ENCODE measurements at places on chromosomes 3 and 15. TPM values are rescaled to one million over a fixed set of nuclear protein-coding genes. Genes with fewer than 3 reads are reported as not detected.

DNA sequence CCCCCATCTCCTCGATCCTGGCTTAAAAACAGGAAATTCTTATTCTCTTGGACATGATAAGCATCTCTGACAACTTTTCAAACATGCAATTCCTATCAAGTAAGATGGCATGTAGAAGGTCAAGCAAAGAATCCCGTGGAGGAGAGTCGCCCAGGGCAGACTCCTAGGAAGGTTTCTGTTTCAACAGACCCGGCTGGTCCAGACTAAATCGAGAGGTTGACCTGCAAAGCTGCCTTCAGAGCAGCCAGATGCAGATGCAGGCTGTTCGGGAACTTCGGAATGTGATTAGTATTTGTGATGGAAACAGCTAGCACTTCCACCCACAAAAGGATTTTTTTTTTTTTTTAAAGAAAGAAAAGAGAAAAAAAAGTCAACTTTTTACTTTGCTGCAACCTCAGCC, 216.8 kb downstream of the NR1D2 start:
- DNase-seq, result no peak

The GYG1 gene
- total RNA-seq, result 27.4 TPM

GRCh38 chr15:80455051-80455648, 51.0 kb downstream of the ARNT2 start:
- no peak for DNase-seq

- no peak for DNase-seq
Observed at GRCh38 chr3:53491276-53491675, 3.1 kb upstream of the CACNA1D start.

The POLQ gene
- 0.23 TPM for total RNA-seq

DNA sequence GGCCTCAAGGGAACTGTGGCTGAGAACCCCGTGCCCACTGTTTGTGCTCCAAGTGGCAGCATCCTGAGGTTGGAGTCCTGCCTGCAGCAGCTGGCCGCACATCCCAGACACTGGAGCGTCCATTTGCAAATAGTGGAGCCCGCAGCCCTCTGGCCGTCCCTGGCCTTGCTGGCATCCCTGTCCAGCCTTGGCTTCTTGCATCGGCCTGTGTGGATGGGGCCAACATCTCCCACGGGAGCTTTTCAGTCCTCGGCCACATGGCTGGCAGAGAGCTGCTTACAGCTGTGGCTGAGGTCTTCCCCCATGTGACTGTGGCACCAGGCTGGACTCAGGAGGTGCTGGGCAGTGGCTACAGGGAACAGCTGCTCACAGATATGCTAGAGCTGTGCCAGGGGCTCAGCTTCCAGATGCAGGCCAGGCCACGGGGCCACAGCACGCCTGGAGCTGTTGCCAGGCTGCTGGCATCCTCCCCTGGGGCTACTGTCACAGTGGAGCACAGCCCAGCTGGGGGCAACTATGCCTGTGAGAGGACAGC, 71.2 kb downstream of the FAM43A start:
- no peak for DNase-seq

DNA sequence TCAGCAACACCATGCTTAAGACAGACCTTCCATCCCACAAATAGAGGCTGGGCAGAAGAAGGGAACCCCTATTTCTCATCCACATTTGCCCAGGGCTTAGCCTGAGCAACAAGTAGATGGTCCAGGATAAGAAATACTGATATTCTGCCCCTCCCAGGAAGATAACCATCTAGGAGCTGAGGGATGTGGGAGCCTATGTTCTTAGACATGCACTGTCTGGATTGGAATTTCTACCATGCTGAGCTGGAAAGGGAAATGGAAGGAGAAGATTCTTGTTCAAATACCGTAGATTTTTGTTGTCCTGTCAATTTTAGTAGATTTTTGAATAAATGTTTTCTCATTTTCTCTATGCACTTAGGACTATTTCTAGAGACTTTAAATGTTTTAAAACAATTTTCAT, 450.7 kb upstream of the SEMA6D start:
- no peak for DNase-seq

- no peak for DNase-seq
Observed at GRCh38 chr3:74559261-74559660, 55.2 kb downstream of the CNTN3 start.

The PAQR5 gene
- not detected for total RNA-seq

- no peak for DNase-seq
Observed at GRCh38 chr15:58407778-58408177, 24.0 kb upstream of the LIPC start.

GRCh38 chr15:82810890-82811426, 1.5 kb downstream of the WHAMM start:
- DNase-seq, result no peak

The TNFSF10 gene
- 22.0 TPM for total RNA-seq

The C3orf20 gene
- 0.12 TPM for total RNA-seq

DNA sequence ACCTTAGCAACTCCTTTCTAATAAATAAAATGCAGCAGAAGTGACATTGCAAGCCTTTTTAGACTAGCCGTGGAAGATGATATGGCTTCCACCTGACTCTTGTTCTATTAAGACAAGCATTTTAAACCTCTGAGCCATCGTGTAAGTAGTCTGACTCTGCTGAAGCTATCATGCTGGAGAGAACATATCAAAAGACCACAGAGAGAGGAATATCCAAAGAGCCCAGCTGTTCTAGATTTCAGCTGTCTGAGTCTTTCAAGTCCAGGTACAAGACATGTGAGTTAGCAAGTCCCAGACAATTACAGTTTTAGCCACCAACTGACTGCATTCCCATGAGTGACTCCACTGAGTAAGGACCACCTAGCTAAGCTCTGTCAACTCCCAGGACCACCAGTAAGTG, 517.0 kb upstream of the NAALADL2 start:
- no peak for DNase-seq

DNA sequence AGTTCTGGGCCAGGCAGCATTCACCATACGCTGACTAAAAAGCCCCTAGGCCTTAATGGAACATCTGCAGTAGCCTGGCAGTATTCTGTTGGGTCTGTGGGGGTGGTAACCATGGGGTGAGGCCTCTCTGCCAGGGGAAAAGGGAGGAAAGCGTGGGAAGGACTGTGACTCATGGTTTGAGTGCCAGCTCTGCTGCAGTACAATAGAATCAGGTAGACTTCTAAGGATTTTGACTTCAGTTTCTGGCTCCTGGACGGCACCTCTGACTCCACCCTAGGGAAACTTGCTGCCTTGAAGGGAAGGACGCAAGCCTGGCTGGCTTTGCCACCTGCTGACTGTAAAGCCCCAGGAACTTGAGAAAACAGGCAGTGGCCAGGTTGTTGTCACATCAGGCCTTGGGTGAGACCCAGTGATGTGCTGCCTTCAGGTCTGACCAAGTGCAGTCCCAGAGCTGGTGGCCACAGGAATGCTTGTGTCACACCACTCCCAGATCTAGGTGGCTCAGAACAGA, 148.6 kb downstream of the SUCNR1 start:
- no peak for DNase-seq

- DNase-seq, result no peak
Observed at GRCh38 chr3:5093731-5094130, 28.4 kb upstream of the ARL8B start.

GRCh38 chr3:172347895-172348679, 100.2 kb downstream of the GHSR start:
- no peak for DNase-seq

The ZBTB20 gene
- 55.3 TPM for total RNA-seq

The SLC22A13 gene
- total RNA-seq, result 0.32 TPM

- no peak for DNase-seq
Observed at GRCh38 chr3:119676020-119676419, 1.2 kb downstream of the COX17 start.

GRCh38 chr3:94172695-94173310, 109.9 kb downstream of the NSUN3 start:
- no peak for DNase-seq

The MYO5A gene
- 58.4 TPM for total RNA-seq

DNA sequence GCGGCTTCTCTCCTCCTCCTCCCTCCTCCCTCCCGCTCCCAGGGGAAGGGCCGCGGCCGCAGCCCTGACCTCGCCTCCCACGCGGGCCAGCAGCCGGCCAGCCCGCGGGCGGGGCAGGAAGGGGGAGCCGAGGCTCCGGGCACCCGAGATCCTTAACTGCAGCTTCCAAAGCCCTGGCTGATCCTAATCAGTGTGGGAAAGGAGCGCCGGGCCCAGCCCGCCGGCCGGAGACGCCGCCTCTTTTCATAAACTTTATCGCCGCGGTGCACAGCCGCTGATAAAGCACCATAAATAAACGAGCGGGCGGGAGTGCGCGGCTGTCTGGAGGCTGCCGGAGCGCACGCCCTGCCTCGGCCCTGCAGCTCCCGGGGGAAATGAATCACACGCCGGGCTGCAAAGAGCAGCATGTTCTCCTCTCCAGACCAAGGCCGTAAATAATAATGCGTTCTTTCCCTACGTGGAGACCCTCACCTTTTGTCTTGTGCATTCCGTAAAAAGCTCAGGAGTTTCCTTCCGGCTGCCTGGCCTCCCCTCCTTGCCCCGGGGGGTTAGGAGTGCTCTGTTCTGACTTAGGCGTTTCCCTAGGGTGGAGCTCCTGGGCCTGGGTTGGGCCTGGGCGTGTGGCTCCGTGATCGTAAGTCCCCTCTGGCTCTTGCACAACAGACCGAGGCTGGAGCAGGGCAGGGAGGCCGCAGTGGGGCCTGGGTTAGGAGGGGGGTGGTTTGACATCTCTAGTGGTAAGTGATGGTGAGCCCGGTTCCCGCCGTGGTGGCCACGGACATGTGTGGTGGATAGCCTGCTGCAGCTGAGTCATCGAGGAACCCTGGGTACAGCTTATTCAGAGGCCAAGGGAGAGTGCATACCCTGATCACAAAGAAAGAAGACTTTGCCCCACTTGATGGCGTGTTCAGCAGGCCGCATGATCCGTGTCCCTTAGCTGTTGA, 132.6 kb upstream of the HES1 start:
- no peak for DNase-seq

- DNase-seq, result no peak
Observed at GRCh38 chr15:69861331-69862171, 236.2 kb downstream of the TLE3 start.

GRCh38 chr15:42427429-42428223, 63.3 kb downstream of the ZNF106 start:
- no peak for DNase-seq

The SLC7A14 gene
- not detected for total RNA-seq

DNA sequence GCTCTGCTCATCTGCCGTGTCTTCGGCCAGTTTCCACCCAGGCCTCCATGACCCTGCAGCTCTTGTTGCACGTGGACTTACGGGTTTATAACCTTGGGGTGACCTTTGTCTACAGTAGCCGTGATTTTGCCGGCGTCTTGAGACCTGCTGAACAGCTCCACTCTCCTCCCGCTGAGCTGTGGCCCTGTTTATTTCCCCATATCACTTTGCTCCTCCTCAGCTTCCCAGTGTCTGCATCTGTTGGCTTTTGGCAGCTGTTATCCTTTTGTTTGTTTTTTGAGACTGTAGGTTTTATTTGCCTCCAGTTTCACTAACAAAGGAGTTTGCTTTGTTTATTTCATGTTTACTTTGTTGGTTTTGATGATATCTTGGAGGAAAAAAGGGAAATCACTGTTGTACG, 29.3 kb upstream of the SLC28A1 start:
- DNase-seq, result no peak

The LTF gene
- total RNA-seq, result not detected

DNA sequence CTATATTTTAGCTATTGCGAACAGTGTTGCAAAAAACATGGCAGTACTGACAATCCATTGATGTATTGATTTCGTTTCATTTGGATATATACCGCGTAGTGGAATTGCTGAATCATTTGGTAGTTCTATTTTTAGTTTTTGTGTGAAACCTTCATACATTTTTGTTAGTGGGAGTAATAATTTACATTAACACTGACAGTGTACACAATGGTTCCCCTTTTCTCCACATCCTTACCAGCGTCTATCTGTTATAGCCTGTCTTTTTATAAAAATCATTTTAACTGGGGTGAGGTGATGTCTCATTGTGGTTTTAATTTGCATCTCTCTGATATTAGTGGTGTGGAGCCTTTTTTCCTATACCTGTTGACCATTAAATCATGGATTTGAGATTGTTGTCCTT, 392.4 kb upstream of the ALCAM start:
- DNase-seq, result no peak

The CCNB2 gene
- 0.73 TPM for total RNA-seq

- DNase-seq, result peak; percentile 38
Observed at GRCh38 chr15:41904541-41905005, 10.7 kb upstream of the SPTBN5 start.

GRCh38 chr3:101695779-101696372, 9.4 kb upstream of the RPL24 start:
- DNase-seq, result peak; percentile 18

DNA sequence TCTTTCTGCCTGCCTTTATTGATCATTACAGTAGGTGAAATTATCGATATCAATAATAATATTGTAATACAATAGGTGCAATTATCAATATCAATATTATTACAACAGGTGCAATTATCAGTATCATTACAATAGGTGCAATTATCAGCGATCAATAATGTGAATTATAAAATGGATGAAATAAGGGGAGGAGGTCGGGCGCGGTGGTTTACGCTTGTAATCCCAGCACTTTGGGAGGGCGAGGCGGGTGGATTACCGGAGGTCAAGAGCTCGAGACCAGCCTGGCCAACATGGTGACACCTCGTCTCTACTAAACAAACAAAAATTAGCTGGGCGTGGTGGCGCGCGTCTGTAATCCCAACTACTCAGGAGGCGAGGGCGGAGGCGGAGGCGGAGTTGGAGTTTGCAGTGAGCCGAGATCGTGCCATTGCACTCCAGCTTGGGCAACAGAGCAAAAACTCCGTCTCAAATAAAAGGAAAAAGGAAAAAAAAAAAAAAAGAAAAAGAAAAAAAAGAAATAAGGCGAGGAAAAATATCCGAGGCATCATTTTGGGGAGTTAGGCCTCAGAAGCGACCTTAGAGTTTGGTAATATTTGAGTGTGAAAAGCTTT, 611 bp upstream of the BNIP2 start:
- DNase-seq, result peak; percentile 43

- DNase-seq, result no peak
Observed at GRCh38 chr3:180253283-180253682, 216.5 kb upstream of the PEX5L start.

- DNase-seq, result no peak
Observed at GRCh38 chr3:183814240-183814639, 11.1 kb downstream of the MAP6D1 start.

DNA sequence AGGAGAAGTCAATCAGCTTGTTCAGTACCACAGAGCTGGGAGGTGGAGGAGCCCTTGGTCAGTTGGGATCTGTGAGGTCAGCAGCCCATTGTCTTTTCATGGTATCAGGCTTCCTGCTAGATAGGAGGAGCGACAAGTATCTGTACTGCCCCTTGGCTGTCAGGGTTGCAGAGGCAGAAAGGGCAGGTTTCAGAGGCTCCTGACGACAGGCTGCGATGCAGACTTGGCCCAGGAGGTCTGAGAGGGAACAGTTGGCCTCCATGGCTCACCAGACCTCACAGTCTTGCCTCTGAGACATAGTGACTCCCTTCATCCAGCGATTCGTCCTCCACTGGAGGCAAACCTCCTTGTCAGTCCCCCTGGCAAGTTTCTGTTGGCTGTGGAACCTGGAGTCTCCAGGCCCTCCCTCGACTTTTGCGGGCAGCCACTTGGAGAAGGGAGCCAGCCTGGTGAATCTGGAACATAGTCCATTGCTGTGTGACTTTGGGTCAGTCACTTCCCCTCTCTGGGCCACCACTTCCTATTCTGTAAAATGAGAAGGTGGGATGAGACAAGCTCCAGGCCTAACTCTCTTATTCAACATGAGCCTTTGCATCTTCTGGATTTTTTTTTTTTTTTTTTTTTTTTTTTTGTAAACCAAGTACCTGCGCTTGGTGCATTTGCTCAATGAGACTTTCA, 177.9 kb upstream of the TLE3 start:
- no peak for DNase-seq
